ENCODE measurements at places on chromosomes 13 and 19. TPM values are rescaled to one million over a fixed set of nuclear protein-coding genes. Genes with fewer than 3 reads are reported as not detected.
A peak's percentile ranks its signal among the peaks of the same experiment; 100 is the strongest.

Gene CEACAM8
- not detected for total RNA-seq

Gene ERVK3-1
- 34.3 TPM for total RNA-seq

Gene SMIM44
- total RNA-seq = not detected

DNA sequence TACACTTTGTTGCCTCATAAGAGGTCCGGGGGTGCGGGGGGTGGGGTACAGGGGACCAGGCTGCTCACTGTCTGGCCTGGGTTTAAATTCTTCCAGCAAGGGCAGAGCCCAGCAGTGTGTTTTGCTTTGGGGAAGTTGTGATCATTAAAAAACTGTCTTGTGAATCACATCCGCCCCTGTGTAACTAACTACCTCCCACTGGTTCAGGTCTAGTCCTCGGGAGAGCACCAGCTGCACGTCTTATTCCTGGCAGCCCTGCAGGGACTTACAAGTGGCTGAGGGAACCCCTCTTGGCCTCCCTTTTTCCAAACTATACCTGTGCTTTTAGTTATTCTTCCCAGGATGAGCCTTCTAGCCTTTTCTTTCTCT is 127.5 kb downstream of the SIPA1L3 start:
- no peak for DNase-seq

DNA sequence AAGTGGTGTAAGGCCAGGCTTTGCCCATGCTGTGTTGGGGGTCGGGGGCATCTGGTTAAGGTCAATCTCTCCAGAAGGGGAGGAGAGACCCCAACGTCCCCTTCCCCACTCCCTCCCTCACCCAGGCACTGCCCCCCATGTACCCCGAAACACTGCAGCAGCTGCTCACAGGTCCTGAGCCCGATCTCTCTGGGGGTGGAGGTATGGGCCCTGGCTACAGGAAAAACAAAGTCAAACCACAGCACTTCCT is 10.2 kb downstream of the CAPN12 start:
- no peak for DNase-seq

- DNase-seq = no peak
Measured at GRCh38 chr13:87123987-87124784, 547.0 kb upstream of the SLITRK5 start.

DNA sequence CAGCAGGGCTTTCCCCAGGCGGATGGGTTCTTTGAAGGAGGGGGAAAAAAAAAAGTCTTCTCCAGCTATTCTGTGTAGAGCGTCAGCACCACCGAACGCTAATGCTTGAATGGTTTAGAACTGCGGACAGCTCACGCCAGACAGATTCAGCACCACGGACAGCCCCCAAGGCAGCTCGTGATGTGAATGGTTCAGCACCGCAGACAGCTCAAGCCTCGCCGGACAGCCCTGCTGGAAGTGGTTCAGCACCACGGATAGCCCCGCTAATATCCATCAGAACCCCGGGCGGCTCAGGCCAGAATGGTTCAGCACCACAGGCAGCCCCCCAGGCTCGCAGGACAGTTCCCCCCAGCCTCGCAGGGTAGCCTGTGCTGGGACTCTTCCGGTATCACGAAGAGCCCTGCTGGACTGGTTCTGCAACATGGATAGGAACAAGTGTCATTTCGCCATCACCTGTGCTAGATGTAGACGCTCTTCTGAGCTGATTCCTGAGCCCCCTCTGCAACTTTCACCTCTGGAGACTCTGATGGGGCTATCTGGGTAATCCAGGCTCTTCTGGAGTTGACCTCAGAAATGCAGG is 4.9 kb upstream of the SMIM17 start:
- DNase-seq = peak; percentile 29

DNA sequence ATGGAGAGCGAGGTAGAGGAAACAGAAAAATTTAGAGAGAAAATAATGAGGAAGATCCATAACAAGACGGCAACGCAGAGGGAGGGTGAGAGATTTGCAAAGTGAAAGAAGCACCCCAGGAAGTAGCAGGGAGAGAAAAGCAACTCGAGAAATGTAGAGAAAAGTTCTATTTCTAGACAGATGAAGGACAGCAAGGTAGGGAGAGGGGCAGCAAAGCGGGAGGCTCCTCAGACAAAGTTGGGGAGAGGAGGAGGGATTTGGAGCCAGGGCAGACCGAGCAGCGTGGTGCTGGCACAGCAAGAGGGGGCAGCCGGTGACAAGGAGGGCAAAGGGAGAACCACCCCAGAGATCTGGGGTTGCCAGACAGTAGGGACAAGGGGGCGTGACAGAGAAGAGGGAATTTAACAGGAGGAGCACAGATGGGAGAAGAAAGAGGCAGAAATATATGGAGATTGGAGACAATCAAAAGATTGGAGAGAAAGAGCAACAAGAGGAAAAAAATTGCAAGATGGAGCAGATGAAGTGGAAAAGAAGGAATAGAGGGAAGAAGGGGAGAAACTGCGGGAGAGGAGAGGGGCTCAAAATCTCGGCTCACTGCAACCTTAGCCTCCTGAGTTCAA is 989 bp downstream of the ZNF766 start:
- no peak for DNase-seq

DNA sequence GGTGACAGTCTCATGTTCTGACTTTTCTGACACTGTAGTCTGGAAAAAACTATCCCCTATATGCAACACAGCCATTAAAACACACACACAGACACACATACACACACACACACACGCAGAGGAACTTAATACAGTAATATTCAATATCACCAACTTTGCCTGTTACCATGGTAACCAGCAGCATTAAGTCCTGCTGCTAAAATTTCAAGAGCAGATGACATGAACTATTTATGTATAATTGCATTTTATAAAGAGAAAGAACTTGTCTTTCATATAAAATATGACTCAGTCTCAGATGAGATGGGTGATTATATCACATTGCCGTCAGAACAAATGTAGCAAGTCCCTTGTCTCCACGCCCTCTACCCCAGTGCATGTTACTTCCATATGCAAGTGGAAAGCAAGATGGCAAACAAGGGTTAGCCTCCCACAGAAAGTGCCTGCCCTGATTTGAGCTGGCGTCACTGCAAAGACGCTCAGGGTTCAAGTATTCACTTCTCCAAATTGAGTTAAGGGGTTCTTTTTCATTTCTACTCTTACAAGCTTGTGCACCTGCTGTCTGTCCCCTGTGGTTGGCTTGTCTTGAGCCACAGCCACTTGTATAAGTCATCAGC is 576.8 kb downstream of the UQCRFS1 start:
- DNase-seq = no peak

GRCh38 chr13:75473468-75473867 is 8.5 kb downstream of the TBC1D4 start:
- no peak for DNase-seq

GRCh38 chr13:30446126-30446500 is 19.6 kb downstream of the HMGB1 start:
- no peak for DNase-seq

- no peak for DNase-seq
Measured at GRCh38 chr13:75418997-75419396, 63.0 kb downstream of the TBC1D4 start.

DNA sequence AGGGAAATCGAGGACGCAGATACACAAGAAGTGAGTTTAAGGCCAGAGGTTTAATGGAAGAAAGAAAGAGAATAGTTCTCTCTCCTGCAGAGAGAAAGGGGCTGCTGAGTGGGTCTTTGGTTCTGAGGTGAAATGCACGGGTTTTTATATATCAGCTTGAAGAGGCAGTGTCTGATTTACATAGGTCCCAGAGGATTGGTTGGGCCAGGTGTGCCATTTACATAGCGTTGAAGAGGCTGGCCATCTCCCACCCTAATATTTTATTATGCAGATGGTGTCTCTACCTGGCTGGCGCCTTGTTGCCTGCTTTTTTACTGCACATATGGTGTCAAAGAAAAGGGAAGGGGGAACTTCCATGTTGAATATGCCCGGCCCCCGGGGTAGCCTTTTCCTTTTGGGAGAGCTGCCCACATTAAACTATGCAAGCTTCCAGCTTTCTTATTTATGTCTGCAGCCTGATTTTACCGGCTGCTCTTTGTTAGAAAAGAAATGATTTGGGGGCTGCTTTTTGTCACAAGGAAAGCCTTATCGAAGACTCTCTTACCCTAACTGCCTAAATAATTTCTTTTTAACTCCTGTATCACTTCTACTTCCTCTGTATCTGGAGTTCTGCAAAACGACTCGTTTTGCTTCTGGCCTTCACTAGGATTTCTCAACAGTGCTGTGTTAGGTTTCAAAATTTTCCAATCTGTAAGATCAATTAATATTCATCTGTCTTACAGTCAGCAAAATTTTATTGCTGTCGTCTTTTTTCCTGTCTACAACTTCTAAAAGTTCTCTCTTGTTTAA is 268.5 kb downstream of the B3GLCT start:
- no peak for DNase-seq

GRCh38 chr19:43660301-43660970 is 9.5 kb downstream of the PLAUR start:
- no peak for DNase-seq

DNA sequence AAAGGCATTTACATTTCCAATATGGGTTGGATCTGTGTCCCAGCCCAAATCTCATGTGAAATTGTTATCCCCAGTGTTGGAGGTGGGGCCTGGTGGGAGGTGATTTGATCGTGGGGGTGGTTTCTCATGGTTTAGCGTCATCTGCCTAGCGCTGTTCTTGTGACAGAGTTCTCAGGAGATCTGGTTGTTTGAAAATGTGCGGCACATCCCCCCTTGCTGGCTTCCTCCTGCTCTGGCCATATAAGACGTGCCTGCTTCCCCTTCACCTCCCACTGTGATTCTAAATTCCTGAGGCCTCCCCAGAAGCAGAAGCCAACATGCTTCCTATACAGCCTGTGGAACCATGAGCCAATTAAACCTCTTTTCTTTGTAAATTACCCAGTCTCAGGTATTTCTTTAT is 126.2 kb upstream of the FNDC3A start:
- DNase-seq = no peak

- no peak for DNase-seq
Measured at GRCh38 chr13:48567515-48568369, 34.9 kb upstream of the RCBTB2 start.

All from glomerular endothelial cell (primary cell).